Lung (tissue), 17 donors: ENCODE measurements at places on chromosomes 12 and 14.
A peak's percentile ranks its signal among the peaks of the same experiment; 100 is the strongest.

GRCh38 chr12:78959556-78959955 is 95.0 kb downstream of the SYT1 start:
- DNase-seq: no peak

DNA sequence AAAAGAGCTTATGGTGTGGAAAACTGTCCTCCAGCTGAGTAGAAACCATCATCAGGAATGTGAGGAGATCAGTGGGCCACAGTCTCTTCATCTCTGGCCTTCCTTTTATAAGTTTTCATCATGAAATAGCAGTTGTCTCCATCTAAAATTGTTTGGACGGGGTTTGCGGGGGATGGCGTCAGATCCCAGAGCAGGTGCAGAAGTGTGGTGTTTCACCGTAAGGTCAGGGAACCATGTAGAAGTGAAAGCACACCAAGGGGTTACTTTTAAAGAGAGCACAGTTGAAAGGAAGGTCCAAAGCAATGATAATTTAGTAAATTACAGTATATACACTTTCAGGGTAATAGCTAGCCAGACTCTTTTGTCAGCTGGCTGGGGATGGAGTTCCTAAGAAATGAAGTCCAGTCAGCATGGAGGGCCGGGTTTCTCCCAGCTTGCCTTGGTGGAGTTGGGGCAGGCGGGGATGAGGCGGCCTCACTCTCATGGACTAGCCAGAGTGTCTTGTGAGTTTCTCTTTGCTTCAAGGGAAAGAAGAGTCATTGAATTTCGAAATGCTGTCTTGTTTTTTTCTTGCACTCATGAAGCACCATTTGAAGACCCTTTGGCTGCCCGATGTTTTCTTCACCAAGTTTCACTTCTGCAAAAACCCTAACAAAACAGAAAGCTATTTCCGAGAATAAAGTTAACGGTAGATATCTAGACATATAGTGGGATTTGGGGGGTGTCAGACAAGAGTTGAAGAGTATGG is 100.6 kb downstream of the ETV6 start:
- DNase-seq: no peak

- no peak for DNase-seq
Observed at GRCh38 chr14:75484711-75485429, 37.4 kb upstream of the BATF start.

DNA sequence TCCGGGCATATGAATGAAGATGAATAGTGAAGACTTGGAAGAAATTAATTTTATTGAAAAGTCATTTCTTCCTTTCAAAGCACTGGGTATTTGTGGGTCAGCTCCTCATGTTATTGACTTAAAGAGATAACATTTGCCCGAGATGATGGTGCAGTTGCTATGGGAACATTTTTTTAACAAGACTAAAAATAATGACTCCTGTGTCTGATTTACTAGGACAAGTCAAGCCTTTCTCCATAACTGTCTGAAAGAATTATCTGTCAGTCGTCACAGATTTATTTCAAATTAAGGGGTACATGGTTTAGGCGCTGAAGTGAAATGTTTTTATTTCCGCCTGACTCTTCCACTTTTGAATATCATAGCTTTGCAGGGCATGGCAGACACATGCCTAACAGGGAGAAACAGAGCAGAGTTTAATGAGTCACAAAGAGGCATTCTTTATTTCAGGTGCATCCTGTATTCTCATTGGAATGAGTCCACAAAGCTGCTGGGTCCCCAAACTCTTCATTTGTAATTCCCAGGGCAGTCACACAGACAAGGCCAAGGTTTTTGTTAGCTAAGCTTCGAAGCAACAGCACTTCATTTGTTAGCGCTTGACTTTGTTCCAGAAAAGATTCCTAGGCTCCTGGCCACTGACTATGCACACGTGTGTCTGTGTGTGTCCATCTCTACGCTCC is 4.3 kb upstream of the GPHB5 start:
- DNase-seq: no peak

DNA sequence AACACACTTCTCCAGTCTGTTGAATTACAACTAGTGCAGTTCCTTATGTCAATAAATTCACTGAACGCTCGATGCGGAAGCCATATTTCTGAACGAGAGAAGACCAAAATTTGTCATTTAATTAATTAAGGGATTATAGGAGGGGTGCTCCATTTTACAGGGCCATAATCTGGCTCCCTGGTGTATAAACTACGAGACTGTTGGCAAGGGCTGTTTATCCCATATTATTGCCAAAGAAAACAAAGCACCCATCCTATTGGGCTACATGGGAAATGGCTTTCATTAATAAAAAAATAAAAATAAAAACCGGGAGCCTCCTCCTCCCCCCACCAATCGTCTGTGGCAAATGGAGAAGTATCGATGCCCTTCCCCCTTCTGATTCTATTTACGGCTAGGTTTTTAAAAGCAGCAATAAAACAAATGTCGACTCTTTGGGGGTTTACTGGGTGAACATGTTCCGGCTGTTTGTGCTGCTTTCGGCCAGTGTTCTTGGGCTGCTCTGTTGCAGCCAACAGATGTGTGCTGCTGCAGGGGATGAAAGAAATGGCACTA is 24.8 kb downstream of the ATF7 start:
- DNase-seq: peak; percentile 57

- DNase-seq: no peak
Observed at GRCh38 chr14:69043596-69044260, 64.6 kb upstream of the ACTN1 start.

DNA sequence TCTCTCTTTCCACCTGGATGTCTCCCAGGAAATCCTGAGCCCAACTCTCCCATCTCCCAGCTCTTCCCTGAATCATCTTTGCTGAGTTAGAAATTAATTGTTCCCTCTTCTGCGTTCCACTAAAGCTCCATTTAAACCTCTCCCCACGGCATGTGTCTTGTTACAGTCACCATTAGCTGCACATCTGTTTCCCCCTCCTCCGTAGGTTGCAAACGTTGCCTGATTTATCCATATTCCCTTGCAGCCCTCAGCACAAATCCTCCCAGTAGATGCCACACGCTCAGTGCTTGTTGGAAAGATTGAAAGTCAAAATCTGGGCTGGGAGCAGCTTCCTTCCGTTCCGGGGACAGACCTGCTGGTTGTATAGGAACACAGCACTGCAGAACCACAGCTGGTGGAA is 90.4 kb downstream of the SLC24A4 start:
- DNase-seq: no peak

DNA sequence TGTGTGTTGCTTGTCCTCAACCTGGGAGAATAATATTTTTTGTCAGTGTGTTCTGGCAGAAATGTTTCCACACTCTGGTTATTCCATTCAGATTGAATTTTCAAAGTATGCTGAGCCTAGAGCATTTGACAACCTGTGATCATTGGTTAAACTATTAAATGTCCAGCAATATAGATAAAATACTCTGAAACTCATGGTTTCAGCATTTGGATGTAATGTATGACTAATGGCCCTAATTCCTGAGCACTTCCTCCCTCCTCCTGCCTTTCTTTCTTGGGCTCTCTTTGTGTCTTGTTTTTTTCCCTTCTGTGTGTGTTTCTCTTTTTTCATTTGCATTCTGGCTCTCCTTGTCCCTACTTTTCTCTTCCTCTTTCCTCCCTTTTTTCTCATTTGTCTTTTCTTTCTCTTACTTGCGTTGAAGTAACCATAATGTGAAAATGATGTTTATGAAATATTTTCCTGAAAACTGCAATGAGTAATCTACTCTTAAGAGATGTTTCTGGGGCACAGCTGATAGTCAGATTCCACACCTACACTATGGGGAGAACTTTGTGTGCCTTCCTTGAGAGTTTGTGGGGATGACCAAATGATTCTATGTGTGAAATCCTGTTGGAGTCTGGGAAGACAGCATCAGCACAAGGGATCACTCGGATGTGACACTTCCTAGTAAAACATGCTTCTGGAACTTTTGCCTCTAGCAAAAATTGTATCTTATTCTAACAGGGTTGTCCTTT is 74.6 kb downstream of the FRMD6 start:
- no peak for DNase-seq

GRCh38 chr14:89408907-89409700 is 7.9 kb downstream of the FOXN3 start:
- no peak for DNase-seq

DNA sequence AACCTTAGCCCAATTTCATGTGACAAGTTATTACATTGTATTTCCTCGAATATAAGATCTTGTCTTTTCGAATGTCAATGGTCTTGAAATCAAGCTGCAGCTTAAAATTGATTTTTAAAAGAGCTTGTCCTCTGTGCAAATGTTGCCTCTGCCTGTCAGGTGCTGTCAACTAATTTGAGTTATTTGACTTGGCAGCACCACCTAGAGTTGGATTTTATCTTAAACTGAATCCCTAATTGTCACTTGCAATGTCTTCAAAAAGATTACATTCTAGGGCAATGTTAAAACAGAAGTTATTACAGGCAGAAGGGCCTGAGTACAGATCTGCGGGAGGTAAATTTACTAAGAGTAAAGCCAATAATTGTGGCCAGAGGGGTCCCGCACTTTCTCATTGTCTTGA is 26.2 kb upstream of the TUNAR start:
- no peak for DNase-seq

GRCh38 chr14:92489394-92490238 is 24.0 kb upstream of the RIN3 start:
- DNase-seq: no peak

- DNase-seq: no peak
Observed at GRCh38 chr12:120006258-120006975, 17.4 kb downstream of the BICDL1 start.

GRCh38 chr14:35410858-35411257 is 6.3 kb upstream of the NFKBIA start:
- DNase-seq: no peak
